ENCODE measurements at places on chromosomes 4 and X.

DNA sequence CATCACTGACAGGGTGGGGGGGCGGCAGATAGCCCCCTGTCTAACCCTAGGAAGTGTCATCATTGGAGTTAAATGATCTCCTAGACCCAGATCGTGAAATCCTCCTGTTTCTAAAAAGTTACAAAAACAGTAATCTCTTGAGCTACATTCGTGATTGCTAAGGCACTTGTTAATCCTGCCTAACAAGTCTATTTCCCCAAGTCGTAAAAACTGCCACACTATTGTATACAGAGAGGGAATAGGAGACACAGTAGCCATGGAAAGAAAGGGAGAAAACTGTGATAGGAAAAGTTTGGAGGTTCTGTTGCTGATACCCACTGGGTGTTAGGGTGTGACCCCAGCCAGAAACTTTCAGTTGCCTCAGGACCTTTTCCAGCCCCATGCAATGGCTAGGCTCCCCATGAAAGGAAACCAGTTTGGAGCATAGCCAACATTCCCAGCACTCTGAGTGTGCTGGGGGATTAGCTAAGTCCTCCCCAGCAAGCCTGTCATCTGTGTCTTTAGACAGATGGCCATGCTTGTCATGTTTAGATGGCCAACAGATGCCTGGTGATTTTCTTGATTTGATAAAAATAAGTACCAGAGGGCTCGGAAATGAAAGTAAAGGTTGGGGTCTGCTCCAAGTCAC lies 63.3 kb upstream of the ANXA10 start:
- no peak for DNase-seq

DNA sequence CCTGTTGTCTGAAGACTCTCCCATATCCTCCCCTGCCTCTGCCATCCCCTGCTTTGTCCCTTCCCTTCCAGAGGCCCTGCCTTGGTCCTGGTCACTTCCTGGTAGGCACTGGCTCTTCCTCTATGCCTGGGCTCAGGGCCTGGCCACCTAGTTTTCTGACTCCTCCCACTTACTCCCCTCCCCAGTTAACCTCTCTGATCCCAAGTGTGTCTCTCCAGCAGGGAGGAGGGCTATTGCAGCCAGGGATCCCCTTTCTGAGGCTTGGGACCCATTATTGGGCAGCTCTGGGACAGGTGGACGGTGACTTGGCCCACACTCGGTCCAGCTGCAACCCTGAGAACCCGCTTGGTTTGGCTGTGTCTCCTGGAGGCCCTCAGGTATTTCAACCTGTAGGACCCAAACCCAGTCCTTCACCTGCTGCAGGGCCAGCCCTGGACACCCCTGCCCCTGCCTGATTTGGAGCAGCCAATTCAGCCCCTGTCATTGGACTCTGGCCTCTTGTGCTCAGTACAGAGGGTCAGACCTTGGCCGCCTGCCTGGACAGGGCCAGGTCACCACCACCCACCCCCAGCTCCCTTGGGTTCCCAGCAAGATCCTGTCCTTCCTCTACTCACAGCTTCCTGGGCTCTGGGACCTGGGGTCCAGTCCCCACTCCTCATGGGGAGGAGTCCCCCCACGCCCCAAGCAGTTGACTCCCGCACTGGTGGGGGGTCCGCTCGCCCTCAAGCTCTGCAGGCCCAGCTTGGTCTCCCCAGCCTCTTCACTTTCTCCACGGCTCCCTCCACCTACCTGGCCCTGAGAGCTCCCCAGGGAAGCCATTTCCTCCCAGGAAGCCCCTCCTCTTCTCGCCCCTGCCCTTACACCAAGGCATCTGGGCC lies 1.1 kb upstream of the SH3BP2 start:
- DNase-seq = no peak

- no peak for DNase-seq
Measured at GRCh38 chrX:71669492-71669891, 2.1 kb downstream of the LOC101059915 start.

DNA sequence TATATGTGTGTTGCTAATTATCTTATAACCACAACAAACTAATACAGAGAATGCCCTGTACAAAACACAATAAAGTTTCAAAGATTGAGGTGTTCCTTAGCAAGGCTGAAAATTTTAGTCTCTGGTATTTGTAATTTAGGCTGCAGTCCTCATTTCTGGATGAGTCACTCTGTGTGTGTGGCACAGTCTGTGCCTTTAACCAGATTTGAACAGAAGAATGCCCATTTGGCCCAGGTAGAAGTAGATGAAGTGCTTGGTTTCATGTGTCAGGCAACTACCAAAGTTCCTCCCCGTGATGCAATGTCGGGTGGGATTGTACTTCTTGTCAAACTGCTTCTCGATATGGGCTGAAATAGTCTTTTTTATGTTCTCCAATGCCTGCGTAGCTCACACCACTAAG lies 91.6 kb upstream of the H2AZ1 start:
- no peak for DNase-seq

DNA sequence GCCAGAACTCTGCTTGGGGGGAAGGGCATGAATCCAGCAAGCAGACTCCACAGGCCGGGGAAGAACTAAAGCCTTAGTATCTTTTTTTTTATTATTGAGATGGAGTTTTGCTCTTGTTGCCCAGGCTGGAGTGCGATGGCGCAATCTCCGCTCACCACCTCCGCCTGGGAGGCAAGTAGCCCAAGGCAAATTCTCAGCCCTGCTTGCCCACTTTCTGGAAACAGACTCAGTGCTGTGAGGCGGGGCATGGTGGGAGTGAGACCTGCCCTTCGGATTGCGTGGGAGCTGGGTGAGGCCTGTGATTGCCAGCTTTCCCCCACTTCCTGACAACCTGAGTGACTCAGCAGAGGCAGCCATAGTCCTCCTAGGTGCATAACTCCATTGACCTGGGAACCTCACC lies 348.8 kb downstream of the GASK1B start:
- no peak for DNase-seq

DNA sequence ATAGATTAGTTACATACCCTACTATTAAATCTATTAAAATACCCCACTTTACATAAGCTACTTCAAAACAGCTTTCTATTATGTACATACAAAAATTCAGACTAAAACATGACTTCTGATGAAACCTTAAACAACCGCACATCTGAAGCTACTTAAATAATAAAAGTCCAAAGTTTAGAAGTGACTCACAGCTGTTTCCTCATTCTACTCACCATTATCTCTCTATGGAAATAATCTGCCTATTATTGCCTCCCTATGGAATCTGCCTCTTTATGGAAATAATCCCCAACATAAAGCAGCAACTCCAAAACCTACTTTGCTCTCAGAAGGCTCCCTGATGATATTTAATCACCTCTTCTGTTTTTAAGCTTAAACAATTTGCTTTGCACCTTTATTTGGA lies 15.7 kb upstream of the BANK1 start:
- no peak for DNase-seq

- peak; percentile 39 for DNase-seq
Measured at GRCh38 chr4:48195374-48195773, 61.3 kb upstream of the TXK start.

DNA sequence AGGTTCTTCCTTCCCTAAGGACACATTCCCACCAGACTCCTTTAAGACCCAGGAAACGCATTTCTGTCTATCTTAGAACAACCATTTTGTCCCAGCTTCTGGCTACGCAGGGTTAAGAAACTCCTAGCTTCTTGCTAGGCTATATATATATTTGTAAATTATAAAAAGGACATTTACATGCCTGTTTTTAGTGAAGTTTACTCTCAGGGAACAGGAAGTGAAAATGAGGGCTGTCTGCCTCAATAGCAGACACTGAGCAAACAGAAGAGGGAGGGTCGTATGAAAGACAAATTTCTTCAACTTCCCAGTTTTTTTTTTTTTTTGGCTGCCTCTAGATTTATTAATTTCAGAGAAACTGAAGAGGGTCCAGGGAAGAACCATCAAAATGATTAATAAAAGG lies 9.3 kb upstream of the FRMPD3 start:
- DNase-seq = no peak

GRCh38 chr4:80235451-80235850 lies 31.0 kb upstream of the FGF5 start:
- DNase-seq = no peak

DNA sequence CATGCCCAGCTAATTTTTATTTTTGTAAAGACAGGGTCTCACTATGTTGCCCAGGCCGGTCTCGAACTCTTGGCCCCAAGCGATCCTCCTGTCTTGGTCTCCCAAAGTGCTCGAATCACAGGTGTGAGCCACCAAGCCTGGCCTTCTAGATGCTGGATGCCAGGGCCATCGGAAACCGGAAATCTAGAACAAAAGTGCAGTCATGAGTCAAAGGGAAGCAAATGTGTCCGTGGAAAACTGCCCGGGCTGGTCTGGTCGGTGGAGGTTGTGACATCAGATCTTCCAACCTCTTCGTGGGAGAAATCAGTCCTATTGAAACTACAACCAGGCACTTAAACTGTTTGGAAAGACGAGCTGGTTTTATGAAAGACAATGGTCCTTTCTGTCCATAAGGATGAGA lies 92.3 kb upstream of the SHOX start:
- DNase-seq = no peak

- DNase-seq = no peak
Measured at GRCh38 chr4:15340332-15340731, 87.5 kb upstream of the C1QTNF7 start.

DNA sequence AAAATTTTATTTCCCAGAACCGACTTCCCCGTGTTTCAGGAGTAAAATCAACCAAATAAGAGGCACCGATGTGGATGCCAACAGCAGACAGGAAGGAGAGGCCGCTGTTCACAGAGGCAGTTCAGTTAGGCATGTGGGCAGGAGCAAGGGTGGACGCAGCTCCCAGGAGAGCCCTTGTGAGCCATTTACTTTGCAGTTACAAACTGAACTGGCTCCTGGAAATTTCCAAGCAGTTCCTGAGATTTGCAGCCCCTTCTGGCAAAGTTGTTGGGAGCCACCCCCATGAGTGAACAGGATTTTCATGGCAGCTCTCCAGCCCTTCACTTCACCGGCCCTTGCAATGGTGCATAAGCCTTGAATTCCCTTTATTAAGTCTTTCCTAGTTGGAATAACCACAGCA lies 189.1 kb downstream of the AFAP1 start:
- DNase-seq = no peak

DNA sequence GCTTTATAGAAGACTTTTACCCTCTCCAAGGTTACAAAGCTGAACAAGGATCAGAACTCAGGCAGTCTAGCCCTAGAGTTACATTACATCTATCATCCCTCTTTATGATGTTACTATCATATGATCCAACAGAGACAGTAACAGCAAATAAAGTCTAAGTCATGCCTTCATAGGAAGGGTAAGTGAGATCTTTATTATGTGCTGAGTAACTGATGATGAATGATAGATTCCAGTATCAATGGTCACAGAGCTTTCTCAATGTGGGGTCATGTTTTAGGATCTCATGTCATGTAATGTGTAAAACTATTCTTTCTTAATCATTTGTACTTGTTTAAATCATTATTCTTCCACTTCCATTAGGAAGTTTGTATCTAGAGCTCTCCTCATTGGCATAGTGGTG lies 22.8 kb downstream of the ELOVL6 start:
- DNase-seq = no peak

GRCh38 chrX:26522501-26522900 lies 306.5 kb downstream of the MAGEB5 start:
- DNase-seq = no peak

GRCh38 chr4:175536852-175537453 lies 275.1 kb downstream of the GPM6A start:
- DNase-seq = no peak

GRCh38 chr4:1592068-1592708 lies 91.9 kb downstream of the FAM53A start:
- DNase-seq = peak; percentile 49

DNA sequence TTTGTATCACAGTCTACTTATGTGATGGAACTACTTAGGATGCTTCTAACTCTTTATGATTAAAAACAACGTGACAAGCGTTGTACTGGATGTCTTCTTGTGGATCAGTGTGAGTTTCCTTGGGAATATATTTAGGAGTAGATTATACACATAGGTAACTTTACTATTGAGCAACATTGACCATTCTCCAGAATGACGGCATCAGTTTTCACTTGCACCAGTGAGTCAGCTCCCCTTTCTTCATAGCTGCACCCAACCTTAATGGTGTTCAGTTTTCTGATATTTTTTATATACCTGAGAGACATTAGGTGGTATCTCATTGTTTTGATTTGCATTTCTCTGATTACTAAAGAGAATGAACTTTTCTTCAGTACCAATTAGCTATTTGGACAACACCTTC lies 343.9 kb downstream of the ADGRL3 start:
- DNase-seq = no peak

- no peak for DNase-seq
Measured at GRCh38 chr4:174581901-174582300, 59.6 kb upstream of the HPGD start.

GRCh38 chr4:4260185-4260751 lies 12.2 kb upstream of the TMEM128 start:
- DNase-seq = peak; percentile 33

- DNase-seq = no peak
Measured at GRCh38 chr4:101919373-101919977, 128.9 kb downstream of the BANK1 start.

- no peak for DNase-seq
Measured at GRCh38 chr4:24793219-24794005, 2.0 kb upstream of the SOD3 start.

DNA sequence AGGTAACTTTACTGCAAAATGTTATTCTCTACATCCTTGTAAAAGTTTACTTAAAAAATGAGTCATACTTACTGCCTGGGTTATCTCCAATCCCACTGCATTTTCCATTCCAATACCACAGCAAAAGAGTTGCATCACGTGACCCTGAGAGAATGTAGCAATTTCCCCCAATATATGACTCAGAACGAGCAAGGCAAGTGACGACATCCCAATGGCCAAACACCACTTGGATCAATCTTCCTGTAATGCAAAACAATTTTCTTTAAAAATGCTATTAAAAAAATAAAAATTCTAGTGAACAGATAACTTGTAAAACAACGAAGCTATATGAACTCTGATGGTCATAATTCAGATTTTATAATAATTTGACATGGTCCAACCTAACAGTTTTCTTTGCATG lies 224.3 kb downstream of the DCLK2 start:
- DNase-seq = no peak

DNA sequence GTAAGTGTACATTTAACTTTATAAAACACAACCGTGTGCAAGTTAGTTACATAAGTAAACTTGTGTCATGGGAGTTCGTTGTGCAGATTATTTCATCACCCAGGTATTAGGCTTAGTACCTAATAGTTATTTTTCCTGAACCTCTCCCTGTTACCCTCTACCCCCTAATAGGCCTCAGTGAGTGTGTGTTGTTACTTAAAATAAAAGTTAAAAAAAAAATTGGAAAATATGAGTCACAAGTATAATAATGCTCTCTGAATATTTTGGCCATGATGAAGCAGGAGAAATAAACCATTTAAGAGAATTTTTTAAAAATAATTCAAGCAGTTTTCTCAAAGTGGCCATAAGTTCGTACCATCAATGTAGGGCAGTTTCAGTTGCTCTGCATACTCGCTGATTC lies 105.1 kb upstream of the GRID2 start:
- DNase-seq = no peak

DNA sequence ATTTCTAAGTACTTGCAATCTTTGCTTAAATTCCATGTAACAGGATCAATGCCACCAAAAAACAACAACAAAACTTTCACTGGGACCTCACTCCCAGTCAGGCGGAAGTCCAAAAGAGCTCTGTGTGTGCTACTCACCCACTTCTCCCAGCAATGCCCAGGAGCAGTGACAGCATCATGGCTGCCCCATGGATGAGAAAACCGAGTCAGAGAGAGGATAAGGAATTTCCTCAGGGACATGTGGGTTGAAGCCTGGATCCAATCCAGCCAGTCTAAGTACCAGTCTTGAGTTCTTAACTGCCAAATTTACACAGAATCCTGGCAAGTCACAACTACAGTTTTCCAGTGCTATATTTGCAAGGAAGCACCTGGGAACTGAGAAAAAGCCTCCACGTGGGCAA lies 64.5 kb downstream of the STX18 start:
- DNase-seq = no peak

- DNase-seq = no peak
Measured at GRCh38 chr4:25823632-25824031, 39.2 kb downstream of the SEL1L3 start.
